Stimulated activated CD4-positive, alpha-beta T cell treated with anti-CD3 and anti-CD28 coated beads, Interleukin-1b, Interleukin-23, amount 100 ng/mL, for 48 hours (primary cell): ENCODE measurements at places on chromosomes 3 and 15.

- DNase-seq = no peak
Observed at GRCh38 chr3:193831495-193832455, 238.8 kb downstream of the OPA1 start.

- no peak for DNase-seq
Observed at GRCh38 chr3:133874761-133875438, 20.8 kb downstream of the RAB6B start.

- DNase-seq = no peak
Observed at GRCh38 chr15:68730976-68731897, 89.5 kb downstream of the ANP32A start.

DNA sequence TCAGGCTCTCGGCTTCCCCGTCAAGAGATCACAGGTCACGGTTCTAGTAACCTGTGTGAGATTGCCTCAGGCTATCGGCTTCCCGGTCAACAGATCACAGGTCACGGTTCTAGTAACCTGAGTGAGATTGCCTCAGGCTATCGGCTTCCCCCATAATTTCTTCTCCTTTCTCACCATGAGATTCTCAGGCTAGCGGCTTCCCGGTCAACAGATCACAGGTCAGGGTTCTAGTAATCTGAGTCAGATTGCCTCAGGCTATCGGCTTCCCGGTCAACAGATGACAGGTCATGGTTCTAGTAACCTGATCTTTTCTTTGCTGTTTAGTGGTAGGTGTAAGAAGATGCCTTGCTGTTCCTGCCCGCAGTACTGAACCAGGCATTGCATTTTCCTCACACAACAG, 418.2 kb upstream of the ZNF717 start:
- no peak for DNase-seq

DNA sequence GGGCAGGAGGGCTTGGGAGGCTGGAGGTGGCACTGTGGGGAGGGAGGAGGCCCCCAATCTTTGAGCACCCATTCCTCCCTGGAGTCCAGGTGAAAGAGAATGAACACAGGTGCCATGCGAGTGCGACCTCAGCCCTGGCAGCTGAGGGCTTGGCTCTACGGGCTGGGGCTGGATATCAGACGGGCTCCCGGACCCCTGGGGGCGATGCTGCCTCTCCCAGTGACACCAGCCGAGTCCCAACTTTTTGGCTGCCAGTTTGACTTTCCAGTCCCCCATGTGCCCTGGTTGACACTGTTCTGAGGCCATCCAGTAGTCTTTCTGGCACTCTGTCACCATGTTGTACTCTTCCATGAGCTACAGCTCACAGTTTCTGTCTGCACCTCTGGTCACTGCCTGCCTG, 1.2 kb downstream of the VILL start:
- no peak for DNase-seq

GRCh38 chr15:65410036-65410435, 12.7 kb downstream of the IGDCC4 start:
- DNase-seq = no peak

DNA sequence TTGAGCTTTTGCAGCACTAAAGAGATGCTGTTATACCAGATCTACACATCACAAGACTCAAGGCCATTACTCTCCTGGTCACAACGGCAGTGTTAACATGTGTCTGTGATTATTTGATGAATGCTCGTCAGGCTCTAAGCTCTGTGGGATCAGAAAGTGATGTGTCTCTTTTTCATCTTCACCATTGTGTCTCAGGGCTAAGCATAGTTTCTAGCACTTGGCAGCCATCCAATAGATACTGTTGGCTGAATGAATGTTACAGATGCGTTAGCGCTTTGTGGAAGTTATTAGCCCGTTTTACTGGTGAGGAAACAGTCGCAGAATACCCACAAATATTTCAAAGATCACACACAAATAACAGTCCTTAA, 1.2 kb upstream of the FAM81A start:
- no peak for DNase-seq

DNA sequence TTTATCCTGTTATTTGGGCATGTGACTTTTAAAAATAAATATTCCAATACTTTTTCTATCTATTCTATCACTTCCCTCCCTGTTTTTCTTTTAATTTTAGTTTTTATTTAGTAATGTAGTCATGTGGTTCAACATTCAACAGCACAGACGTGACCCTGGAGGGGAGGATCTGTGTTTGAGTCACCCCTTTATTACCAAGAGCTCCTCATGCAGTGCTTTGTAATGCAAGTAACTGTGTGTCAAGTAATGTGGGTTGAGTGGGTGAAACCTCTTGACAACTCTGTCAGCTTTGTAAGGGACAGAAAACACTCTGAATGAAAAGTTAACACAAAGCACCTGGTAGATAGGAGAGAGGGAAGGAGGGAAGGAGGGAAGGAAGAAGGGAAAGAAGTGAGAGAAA, 89.7 kb upstream of the FGF12 start:
- DNase-seq = peak; percentile 21

DNA sequence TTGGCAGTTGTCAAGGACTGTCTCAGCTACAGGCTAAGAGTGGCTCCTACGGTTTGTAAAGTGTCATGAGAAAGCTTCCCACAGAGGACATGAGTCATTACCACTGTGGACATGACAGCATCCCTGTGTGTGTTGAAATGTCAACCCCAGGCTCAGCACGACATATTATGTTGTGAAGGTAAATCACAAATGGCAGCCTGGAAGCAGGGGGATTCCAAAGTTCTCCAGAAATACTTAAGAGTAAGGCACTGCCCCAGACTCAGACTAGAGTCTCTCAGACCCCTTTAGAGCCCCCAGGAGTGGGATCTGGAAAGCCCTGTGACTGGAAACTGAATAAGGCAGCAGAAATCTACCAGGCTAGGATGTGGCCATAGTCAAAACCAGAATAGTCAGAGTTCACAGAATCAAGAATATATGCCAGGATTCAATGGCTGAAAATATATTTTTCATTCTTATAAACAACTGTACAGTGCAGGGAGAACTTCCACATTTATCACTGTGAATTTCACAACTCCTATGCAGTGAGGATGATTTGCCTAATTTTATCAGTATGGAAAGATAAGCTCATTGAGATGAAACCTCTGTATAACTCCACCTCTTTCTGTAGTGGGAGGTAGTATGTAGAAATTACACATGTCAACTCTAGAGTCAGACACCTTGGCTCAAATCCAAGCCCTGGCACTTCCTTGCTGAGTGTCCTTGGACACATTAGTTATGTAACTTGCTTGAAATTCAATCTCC, 237.1 kb upstream of the CFAP20DC start:
- DNase-seq = peak; percentile 42

GRCh38 chr3:40086890-40087883, 222.3 kb upstream of the EIF1B start:
- no peak for DNase-seq

DNA sequence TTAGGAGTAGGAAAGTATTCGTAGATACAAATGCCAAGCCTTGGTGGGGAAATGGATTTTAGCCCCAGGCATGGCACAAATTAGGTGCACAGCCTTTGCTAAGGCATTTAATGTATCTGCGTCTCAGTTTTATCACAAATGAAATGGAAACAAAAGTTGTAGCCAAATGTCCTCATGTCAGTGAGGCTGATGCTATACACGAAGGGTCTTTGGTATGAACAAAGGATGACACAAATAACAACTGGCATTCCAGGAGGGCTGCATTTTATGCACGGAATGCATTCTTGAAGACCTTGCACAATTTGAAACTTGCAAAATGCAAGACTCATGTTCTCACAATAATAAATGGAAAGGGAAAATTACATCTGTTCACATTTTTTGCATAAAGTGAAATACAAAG, 181.9 kb downstream of the SV2B start:
- DNase-seq = no peak

GRCh38 chr3:127699416-127700300, 26.9 kb downstream of the ABTB1 start:
- DNase-seq = no peak

DNA sequence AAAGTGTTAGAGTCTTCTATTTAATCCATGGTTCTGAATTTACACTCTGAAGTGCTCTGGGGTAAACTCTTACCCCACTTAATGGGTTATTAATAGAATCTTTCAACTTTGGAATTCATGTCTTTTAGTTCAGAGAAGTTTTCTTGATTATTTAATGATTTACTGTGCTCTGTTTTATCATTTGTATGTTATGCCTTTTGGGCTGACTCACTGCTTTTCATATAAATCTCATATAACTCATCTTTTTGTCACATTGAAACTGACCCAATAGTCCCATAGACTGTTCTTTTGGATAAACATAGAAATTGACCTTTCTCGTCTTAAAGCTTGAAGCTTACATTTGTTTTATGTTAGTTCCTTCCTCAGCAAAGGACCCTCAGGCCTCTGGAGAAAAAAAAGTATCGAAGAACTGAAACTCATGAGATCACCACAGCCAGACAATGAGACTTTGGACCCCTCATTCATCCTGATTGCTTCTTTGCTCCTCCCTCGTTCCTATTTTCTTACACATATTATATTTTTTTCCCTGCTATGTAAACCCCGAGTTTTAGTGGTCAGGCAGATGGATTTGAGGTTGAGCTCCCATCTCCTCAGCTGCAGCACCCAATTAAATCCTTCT, 229.1 kb upstream of the CBLB start:
- DNase-seq = no peak

DNA sequence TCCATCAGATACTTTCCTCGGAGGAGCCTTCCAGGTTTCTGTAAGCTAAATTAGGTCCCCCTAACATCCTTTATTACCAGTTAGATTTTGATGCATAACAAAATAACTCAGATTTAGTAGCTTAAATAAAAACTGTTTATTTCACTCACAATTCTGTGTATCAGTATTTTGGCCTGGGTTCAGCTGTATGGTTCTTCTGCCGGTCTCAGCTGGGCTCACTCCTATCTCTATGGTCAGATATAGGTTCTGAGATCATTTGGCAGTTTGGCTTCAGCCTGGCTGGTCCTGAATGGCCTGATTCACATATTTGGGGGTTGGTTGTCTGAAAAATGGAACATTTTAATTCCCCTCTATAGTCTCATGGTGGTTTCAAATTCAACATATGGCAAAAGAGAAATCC, 1125.3 kb downstream of the TBL1XR1 start:
- no peak for DNase-seq

GRCh38 chr15:100878648-100879047, 983 bp upstream of the ALDH1A3 start:
- DNase-seq = no peak

DNA sequence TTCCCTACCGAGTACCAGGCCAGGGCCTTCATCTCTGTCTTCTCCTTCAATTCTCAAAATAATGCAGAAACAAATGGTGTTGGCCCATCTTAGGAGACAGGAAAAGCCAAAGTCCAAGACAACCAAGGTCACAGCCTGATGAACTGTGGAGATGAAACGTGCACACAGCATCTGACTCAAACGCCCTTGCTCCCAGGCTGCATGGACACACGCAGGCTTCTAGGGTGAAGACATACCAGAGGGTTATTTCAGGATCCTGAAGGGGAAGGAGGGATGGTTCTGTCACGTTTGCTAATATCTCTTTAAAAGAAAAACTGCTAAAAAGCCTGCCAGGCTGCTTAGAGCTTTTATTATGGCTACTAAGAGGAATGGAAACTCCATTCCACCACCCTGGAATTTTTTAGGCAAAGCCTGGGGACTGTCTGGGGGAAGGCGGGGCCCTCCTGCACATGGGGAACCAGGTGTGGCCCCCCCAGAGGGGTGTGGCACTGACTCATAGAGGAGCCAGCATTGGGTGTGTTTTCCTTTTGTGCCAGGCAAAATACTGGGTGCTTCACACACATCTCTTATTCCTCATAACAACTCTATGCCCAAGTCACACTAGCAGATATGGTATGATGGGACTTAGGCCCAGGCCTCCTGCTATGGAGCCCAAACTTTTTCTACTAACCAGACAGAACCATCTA, 62.9 kb downstream of the UMPS start:
- DNase-seq = no peak

DNA sequence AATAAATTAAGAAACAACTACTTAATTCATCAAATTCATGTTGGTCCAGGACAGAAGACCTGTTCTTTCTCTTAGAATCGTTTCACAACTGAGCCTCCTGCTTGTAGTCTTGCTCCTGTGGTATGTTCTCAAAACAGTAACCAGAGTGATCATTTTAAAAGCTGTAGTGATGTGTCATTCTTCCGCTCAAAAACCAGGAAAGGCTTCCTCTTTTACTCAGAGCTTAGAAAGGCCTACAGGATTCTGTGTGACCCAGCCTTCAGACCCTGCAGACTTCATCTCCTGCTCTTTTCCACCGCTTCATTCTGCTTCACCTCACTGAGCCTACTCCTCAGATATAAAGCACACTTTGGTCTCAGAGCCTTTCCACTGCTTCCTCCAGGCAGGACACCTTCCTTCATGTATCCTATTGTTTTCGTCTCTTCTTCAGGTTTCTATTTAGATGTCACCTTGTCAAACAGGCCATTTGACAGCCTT, 22.7 kb downstream of the ST6GAL1 start:
- no peak for DNase-seq

GRCh38 chr3:23079976-23080375, 123.2 kb upstream of the UBE2E2 start:
- DNase-seq = no peak

DNA sequence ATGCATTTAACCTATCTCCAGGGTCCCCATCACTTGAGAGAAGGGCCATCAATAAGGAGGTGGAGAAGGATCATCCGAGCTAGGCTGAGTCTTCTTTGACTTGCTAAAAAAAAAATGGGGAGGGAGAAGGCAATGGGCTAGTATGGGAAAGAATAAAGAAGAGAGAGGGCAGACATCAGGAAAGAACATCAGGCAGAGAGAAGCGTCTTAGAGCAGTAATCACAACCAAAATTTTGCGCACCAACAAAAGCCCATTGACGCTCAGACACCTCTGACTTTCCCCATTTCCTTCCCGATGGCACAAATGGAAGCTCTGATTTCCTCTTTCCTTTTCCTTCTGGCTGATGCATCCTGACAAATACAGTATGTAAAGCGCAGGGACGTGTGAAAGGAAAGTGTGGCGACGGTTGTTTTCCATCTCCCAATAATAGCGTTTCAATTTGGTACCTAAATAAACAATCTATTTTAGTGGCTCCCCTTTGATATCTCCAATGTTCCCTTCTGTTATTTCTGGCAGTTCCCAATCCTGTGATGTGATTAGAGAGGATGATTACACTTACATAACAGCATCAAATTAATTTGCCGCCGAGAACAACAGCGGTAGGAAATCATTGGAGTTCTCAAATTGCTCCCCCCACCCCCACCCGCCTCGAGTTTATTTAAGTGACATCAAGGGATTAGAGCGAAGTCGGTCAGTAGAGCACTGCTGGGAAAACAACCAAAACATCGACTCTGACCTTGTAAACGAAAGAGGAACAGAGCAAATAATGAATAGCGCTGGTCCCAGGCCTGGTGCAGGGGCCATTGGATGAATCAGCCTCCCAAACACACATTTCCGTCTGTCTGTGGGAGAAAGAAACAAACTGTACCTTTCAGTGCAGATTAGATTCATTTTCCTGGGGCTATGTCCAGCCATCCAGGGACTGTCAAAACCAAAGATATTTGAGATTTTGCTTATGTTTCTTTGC, 273.3 kb upstream of the ICE2 start:
- DNase-seq = no peak

GRCh38 chr15:72968531-72968922, 83.7 kb upstream of the NEO1 start:
- DNase-seq = no peak

- no peak for DNase-seq
Observed at GRCh38 chr3:128532012-128532983, 39.3 kb upstream of the GATA2 start.
